Activated T-helper 1 cell treated with anti-CD3 and anti-CD28 coated beads, Interleukin-12 subunit alpha, Interleukin-12 subunit beta, Interleukin-2, Interleukin-4 antibody, amounts not matched to agents 30 ng/mL and 10 ng/mL and 1 ng/mL, durations not matched to agents 14 hours and 24 hours and 36 hours (primary cell): ENCODE measurements at places on chromosomes 2 and 18. TPM values are rescaled to one million over a fixed set of nuclear protein-coding genes. Genes with fewer than 3 reads are reported as not detected.

EVX2 gene
- total RNA-seq, result not detected in 2 replicates

RNF144A gene
- 14.4 and 16.6 TPM in 2 replicates for total RNA-seq

DNA sequence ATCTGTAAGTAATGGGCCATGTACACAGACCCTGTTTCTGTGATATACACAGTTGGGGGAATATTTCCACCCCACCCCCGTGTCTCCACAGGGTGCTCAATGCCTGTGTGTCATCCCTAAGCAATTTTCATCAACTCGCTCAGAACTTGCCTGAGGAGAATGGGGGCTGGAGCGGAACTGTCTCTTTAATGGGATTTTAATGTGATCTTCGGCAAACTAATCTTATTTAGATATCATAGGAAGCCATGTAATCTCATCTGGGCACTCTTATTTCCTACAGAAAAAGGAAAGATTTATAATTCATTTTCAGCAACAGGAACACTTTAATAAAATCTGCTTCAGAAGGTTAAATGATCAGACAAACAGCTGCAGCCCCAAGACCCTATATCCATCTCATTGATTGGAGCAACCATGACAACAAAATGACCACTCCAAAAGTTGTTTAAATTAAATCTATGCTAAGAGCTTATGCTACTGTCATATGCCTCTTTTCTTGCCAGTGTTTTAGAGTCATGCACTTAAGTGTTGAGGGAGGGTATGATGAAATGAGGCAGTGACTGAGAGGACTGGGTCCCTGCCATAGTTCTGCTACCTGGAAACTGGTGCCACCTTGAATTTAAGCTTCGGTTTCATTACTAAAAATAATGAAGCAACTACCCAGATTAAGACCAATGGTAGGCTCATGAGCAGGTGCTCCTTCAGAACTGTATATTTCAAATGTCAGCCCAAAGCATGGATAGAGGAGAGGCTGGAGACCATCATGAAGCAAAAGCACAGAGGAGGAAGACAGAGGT, 183.1 kb upstream of the DDX18 start:
- no peak for DNase-seq
- H3K4me1 ChIP-seq, result no peaks in the 10 kb centered on the region
- no peak overlapping the region for H3K27ac ChIP-seq
- no peaks in the 10 kb centered on the region for H3K36me3 ChIP-seq

RASGRP3 gene
- 3.6 and 4.1 TPM in 2 replicates for total RNA-seq
